ENCODE measurements at places on chromosomes 5 and 9. TPM values are rescaled to one million over a fixed set of nuclear protein-coding genes. Genes with fewer than 3 reads are reported as not detected.

The CMBL gene
- 5.0 TPM for total RNA-seq

The N4BP3 gene
- total RNA-seq = under 0.01 TPM

The CDKN2B gene
- 5.6 TPM for total RNA-seq

The NDUFB6 gene
- 24.2 TPM for total RNA-seq

The TNFSF8 gene
- total RNA-seq = not detected

The ADRB2 gene
- total RNA-seq = 3.4 TPM

The ZNF366 gene
- total RNA-seq = not detected

The SLC25A2 gene
- total RNA-seq = 0.28 TPM
